Choroid plexus epithelial cell (primary cell): ENCODE measurements at places on chromosomes 12 and 14.

DNA sequence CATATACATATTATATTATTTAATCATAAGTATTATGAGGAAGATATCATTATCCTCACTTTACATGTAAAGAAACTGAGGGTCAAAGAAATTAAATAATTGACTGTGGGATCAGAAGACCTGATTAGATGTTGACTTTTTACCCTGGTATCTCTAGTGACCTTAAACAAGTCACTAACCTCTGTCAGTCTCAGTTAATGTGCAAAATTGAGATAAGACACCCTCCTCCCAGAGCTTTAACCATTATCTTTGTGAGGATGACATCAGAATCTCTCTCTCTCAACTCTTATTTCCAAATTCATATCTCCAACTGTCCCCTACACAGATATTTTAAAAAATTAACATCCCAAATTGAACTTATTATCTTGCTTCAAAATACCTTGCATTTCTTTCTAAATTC lies 177.8 kb downstream of the KLHL28 start:
- no peak for DNase-seq

- DNase-seq, result no peak
These were observed 163.2 kb downstream of the RPL10L start for GRCh38 chr14:46488374-46488773.

- no peak for DNase-seq
These were observed 335.0 kb downstream of the BCL11B start for GRCh38 chr14:98937021-98937420.

DNA sequence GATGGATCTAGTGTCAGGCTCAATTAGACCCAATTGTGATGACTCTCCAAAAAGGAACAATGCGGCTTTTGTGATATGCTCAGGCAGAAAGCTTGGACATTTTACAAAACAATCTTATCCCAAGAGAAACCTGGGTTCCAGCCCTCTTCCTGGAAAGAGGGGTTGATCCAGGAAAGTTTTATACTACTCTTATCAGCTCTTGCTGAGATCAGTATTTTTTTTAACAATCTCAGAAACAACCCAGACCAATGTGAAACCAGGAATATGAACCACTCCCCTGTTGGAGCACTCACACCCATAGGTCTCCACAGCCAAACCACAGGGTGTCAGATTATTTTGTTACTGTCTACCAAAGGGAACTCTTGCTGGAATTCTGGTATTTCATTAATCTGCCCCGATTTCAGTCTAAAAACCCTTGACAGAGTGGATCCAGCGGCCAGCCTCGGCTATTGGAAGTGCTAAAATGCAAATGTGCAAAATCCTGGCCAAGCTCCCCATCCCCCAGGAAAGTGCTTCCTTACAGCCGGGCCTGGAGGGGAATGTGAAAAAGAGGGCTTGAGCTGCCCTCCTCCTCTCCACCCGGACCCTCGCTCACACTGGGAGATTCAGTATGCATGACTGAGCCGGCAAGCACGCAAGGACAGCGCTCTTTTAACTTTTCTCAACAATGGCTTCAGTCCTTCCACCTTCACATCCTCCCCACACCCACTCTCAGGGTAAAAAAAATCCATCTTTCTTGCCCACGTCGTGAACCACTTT lies 4.0 kb downstream of the FBXL14 start:
- peak; percentile 63 for DNase-seq

- DNase-seq, result peak; percentile 38
These were observed 46.5 kb upstream of the RTL1 start for GRCh38 chr14:100950024-100950423.

DNA sequence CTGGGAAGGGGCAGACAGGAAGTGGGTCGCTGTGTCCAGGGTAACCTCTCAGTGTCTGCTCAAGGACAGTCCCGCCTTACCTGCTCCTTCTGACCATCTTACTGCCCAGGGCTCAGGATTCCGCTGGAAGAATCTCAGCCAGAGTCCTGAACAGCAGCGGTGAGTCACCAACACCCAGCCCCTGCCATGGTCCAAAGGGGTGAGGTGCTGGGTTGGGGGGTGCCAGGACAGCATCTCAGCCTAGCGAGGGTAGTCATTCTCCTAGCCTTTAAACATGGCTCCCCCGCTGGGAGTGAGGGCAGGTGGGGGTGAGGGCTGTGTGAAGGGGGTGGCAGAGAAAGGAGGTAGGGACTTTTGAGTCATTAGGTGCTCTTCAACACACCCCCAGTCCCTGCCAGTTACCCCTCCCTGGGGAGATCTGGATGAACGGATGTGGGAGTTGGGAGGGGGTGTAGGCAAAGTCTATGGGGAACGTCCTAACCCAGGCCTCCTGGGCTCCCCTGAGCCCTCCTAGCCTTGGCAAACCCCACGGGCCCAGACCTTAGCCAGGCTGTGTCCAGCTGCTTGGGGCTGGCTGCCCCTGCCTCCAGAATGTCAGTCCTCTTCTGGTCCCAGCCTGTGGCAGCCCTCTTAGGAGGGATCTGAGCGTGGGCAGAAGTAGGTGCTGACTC lies 2.5 kb downstream of the TAMALIN start:
- DNase-seq, result no peak

DNA sequence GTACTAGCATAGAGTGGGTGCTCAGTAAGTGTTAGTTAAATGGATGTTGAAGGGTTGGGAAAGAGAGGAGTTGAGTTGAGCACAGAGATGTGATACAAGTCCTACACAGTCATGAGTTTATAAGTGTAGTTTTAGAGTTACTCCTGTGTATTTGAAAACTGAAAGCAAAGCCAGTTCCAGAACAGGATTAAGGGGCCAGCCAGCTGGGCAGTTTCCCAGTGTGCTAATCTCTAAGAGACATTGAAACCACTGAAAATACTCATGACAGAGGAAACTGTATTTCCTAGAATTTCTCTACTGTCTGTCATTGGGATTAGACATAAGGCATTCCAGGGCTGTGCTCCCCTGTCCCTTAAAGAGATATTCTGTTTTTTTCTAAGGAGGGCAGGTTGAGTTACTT lies 101.0 kb downstream of the DERA start:
- peak; percentile 78 for DNase-seq

GRCh38 chr12:11071414-11071813 lies 9.3 kb upstream of the TAS2R46 start:
- DNase-seq, result no peak

DNA sequence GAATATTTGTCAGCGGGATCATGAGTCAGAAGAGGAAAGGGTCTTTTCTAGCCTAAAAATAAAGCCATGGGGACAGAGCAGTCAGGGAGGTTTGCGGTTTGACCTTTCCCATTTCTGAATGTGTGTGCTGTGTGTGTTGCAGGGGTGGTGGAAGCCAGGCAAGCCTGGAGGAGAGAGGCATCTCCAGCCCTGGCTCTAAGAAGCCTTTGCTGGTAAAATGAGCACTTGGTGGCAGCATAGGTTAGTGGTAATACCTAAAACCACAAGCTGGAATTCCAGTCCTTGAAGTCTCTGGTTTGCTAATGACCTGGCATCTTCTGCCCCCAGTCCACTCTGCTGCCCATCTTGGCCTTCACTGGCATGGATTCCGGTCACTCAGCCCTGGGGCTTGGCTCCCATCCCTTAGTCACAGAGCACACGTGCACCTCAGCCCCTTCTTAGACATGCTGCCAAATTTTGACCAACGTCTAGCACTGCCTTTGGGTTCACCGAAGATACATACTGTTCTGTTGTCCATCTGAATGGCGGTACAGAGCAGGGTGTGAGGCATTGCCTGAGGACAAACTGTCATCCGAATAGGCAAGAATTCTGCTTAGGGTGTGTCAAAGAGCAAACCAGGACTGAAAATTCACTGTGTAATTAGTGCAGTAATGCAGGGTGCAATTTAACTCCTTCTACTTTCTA lies 52.7 kb downstream of the KCNA5 start:
- peak; percentile 25 for DNase-seq

DNA sequence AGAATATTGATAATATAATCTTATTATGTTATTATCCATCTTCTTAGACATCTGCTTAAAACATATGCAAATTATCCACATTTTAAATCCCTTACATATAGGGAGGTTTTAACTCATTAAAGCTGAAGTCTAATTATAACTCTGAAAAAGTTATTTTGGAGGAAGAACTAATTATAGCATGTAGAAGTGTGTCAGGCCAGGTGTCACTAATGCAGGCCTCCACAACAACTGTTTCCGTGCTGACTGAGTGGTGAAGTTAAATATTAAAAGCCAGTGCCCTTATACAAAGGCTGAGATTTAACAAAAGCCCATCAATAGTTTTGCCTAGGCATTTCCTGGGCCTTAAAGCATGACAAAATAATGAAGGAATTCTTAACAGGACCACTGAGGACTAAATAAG lies 157.4 kb downstream of the LRRK2 start:
- DNase-seq, result no peak

GRCh38 chr14:76329154-76329928 lies 46.6 kb upstream of the ESRRB start:
- DNase-seq, result no peak

GRCh38 chr12:104414581-104415341 lies 42.0 kb upstream of the CHST11 start:
- DNase-seq, result peak; percentile 20

GRCh38 chr12:111150921-111151840 lies 217.7 kb downstream of the PHETA1 start:
- no peak for DNase-seq

DNA sequence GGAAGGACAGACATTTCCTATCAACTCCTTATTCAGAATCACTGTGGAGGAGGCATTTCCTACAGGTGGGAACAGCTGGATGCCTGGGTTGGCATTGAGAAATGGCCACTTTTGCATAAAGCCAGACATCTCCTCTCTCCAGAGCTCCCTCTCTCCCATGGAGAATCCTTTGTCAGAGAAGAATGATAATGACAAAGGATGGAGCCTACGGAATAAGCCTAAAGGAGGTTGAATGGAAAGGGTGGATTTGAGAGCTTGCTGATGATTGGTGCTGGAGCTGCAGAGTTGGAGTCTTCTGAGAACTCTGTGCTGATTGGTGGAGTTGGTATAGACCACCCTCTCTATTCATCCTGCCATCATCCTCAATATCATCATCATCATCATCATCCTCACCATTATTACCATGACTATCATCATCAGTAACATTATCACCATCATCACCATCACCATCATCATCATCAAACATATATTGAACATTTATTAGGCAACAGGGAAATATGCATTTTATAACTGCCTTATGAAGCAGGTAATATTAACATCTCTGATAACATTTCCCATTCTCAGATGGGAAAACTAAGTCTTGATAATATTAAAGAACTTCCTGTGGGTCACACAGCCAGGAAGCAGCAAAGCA lies 89.2 kb upstream of the HSPB8 start:
- no peak for DNase-seq

DNA sequence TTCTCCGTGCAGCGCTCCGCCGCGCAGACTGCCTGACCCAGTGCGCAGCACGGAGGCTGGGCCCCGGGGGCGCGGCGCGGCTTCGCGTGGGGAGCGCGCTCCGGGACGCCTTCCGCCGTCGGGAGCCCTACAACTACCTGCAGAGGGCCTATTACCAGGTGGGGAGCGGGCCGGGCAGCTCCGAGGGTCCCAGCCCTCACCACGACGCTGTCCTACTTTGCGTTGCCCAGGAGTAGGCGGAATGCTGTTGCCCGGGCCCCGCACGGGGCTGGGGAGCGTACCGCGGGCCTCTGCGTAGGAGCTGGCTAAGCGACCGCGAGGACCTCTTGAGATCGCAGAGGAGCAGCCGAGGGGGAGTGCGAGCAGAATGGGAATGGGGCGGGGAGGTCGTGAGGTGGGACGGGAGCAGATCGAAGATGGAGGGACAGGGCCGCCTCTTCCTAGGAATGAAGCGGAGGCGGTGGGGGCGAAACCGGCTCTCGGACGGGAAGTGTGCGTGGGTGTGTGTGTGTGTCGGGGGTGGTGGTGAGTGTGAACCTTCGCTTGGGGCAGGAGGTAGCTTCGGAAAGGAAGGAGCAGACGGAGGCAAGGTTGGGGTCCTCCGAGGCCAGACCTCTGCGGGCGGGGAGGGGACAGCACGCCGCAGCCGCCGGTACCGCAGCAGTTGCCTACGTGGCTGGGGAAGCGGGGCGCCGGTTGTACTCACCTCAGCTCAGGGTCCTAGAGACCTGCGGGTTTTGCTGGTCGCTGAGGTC lies 751 bp downstream of the P3H3 start:
- peak; percentile 71 for DNase-seq
